ENCODE measurements at places on chromosomes 7 and 10.

DNA sequence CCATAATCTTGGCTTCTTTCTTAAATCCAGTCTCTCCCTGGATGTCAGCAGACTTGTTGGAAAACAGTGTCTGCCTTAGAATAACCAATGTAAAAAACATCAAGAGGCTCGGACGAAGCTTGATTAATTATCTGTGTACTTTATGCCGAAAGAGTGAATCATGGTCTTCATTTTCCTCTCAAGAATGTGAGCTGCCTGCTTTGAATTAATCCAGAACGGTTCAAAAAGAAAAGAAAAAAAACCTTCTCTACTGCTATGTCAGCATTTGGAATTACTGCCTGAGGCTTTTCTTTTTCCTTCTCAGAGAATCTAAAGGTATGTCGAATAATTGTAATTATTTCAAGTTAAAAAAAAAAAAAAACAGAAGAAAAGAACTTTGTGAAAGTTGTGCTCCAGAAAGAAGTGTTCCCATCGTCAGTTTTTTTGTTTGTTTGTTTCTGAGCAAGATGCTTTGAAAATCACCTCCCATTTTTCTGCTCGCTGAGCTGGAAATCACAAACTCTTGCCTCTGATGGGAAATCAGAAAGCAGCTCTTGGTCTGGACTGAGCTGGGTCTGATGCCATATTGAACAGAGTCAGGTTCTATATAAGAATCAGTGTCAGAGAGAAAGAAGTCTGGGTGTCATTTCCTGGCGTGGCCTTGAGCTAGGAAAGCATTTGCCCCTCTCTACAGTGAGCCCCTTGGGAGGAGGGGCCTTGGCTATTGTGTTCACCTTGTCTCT lies 20.2 kb downstream of the PLPP4 start:
- DNase-seq, result no peak

DNA sequence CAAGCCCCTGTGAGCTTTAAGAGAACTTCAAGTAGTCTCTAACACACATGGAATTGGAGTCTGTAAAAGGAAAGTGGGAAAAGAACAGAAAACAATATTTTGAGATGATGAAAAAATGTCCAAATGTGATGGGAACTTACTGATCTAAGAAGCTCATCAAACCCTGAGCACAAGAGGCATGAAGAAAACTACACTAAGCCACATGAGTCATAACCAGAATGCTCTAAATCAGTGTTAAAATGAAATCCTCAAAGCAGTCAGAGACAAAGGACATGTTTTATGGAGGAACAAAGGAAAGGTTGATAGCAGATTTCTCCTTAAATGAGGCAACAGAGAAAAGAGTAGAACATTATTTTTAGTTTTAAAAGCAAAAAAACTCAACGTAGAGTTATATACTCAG lies 37.2 kb downstream of the ZNF33A start:
- no peak for DNase-seq

DNA sequence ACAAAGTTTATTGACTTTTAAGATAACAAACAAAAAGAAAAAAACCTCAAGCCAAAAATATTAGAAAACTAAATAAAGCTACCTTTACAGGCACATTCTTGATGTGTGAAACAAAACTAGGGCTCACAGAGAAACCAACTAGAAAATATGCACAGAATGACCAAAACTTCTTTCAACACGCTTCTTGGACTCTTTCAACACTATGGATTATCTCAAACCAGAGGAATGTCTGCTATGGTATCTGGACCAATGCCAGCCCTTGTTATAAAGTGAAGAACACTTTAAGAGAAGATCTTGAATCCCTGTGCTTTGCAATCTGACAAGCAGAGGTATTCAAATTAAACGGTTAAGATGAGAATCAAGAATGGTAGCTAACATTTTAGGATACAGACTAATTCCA lies 76.6 kb downstream of the DNAJC1 start:
- DNase-seq, result no peak

GRCh38 chr7:91193141-91193540 lies 71.1 kb upstream of the FZD1 start:
- DNase-seq, result no peak

GRCh38 chr7:39300276-39300675 lies 265.9 kb upstream of the YAE1 start:
- DNase-seq, result no peak

DNA sequence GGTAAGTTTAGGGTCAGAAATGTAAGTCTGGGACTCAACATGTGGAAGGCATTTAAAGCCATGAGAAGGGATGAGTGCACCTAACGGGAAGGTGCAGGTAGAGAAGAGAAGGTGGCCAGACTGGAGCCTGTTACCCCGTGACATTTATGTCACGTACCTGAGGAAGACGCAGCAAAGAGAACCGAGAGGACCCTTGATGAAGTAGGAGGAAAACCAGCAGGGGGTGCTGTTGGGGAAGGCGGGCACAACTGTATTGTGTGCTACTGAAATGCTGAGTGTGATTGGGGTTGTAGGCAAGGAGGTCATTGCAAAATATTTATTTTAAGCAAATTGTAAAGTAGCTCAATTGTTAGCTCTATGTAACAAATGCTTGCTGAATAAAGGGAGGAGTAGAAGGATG lies 338.2 kb upstream of the PRKCQ start:
- DNase-seq, result peak; percentile 76

- no peak for DNase-seq
Measured at GRCh38 chr7:111086532-111086931, 4.4 kb upstream of the LRRN3 start.

DNA sequence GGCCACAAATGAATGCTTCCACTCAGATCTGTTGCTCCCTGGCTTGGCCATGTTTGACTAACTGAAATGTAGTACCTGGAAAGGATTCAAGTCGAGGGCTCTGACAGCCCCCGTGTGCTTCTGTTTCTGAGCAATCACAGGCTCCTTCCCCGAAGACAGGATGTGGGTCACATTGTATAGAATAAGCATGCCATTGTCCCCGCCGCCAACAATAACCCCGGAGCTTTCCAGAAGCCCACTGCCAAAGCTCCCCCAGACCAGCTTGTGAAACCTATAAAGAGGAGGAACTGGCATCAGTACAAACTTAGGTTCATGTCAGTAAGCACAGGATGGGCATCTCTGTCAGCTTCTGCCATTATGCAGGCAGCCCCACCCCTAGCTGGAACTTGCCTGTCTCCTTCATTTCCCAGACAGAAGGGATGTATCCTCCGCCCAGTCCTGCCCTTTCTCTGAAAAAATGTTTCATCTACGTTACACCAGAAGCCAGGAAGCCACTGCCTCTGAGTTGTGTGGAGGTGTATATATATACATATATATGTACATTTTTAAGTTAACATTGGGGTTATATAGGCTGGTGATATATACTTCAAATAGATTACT lies 10.3 kb downstream of the SEC31B start:
- DNase-seq, result peak; percentile 89

DNA sequence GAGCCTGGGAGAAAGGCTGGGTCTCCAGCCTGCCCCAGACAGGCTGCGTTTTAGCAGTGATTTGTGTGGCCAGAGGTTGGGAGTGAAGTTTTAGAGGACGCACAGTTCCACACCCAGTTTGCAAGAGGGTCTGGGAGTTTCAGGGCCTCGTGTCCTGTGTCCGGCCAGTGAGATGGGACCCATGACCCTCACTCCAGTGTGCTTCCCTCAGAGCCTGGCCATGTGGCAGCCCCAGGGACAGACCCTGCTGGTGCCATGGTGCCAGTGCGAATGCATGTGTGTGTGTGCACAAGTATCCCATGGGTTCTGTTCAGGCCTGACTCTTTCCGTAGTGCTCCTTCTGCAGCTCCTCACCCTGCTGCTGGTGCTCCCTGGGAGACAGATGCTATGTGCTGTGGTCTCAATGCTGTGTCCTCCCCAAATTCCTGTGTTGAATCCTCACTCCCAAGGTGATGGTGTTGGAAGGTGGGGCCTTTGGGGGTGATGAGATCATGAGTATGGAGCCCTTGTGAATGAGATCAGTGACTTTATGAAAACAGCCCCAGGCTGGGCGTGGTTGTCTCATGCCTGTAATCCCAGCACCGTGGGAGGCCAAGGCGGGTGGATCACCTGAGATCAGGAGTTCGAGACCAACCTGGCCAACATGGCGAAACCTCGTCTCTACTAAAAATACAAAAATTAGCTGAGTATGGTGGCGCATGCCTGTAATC lies 16.5 kb downstream of the ECHDC3 start:
- no peak for DNase-seq

DNA sequence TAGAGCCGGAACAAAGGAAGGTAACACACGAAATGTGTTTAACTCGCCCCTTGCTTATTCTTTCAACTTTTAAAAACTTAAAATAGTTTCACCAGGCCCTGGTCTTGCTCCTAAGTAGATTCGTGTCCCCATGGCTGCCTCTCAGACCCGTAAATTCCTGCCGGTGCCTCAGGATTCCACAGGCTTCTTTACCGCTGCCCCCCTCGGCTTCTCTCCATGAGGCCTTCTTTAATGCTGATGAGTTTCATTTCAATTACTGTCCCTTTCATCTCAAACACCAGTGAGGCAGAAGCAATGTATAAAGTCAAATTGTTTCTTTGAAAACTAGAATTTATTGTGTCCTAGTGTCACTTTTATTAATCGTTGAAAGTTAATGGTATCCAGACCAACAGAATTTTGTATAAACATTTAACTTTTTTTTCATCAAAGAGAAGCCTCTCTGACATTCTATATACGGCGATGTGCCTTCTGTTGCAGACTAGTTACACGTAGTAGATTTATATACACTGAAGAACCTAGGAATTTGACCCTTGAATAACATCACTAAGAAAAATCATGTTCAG lies 225.2 kb downstream of the C7orf25 start:
- no peak for DNase-seq

DNA sequence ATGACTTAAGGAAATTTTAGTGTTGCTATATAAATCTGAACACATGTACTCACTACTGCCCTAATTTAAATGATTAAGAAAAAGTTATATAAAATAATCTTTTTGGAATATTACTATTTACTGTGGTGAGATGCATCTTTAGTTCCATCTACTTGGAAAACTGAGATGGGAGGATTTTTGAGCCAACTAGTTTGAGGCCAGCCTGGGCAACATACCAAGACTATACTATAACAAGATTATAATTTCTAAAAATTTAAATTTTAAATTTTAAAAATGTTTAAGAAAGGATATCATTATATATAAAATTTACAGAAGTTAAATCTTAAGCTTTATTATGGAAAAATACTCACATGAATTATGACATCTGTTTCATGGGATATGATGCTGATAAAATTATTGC lies 530.8 kb upstream of the IGFBP3 start:
- no peak for DNase-seq

DNA sequence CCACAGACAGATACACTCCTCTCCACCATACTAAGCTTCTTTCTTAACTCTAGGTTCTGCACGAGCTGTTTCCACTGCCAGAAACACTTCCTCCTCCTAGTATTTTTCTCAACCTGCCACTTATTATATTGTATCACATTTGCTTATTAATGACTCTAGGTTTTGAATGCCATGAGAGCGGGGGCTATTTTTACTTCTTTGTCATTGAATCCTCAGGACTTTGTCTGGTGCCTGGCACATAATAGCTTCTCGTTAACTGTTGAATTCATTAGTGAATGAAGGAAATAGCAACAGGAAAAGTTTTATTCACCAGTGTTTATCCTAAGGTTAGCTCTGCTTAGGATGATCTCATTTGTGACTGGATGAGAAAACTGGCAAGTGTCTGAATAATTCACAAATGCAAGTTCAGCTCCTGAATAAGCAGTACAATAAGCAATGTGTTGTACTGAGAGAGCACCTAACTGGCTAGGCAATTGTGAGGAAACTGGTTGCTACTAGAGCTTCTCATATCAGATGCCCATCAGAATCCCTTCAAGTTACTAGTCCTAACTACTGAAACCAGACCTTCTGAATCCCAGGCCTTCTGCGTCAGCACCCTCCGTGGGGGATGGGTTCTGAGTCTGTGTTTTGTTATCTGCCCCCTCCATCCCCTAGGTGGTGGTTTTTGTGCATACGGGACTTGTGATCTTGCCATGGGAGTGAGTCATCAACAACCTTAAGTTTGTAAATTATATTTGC lies 92.7 kb downstream of the LSMEM1 start:
- no peak for DNase-seq

GRCh38 chr7:144000020-144000419 lies at the start of gene OR6B1:
Gene OR6B1 (plus strand): TSS chr7:144000320. CDS start chr7:144003997, 3,677 bp downstream.
- no peak for DNase-seq

DNA sequence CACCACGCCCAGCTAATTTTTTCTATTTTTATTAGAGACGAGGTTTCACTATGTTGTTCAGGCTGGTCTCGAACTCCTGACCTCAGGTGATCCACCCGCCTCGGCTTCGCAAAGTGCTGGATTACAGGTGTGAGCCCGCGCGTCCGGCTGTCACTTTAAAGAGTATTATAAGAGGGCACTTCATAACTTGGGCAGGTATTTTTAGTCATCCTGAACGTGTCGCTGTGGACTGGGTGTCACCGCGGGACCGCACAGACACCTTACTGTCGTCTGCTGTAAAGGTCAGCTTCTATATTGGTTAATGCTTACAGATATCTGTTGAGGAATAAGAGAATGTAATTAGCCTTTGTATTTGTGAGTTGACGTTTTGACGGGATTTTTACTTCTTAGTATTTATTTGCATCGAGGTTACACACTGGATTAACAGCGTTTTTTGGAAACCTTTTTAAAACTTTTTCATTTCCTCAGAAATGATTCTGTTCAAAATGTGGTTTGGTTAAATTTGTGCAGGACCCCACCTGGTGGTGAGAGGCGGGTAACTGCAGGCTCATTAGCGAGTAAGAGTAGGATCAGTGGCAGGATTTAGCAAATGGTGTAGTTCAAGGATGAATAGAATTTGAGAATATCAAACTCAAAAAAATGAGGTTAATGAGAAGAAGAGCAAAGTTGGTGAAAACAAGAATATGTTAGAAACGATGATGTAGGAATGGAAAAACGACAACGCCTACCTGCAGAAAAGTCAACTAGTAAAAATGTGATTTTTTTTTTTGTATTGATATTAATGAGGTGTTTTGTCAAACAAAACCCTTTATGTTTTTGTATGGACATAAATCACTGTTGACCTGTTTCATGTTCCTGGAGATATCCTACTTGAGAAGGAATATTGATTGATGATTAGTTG lies 3.2 kb downstream of the DNAJB6 start:
- DNase-seq, result peak; percentile 72

Measured in Jurkat, Clone E6-1 (cell line).